ENCODE measurements at places on chromosomes 2 and 18. TPM values are rescaled to one million over a fixed set of nuclear protein-coding genes. Genes with fewer than 3 reads are reported as not detected.

DNA sequence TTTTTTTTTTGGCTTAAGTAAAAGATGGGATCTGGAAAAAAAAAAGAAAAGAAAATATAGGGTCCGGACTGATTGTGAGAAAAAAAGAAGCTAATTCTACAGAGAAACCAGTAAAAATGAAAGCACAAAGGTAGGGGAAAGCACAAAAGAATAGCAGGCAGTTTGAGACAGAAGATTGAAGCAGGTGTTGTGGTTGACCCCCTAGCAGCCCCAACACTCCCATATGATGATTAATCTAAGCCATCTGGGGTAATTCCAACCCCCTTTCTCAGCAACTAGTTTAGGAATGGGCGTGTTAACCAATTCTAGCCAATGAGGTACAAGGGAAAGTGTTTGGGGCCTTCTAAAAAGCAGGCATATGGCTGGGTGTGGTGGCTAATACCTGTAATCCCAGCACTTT lies 77.0 kb downstream of the MBD2 start:
- H3K4me3 ChIP-seq: no peak overlapping the region
- no peak overlapping the region for H3K27ac ChIP-seq
- H3K4me1 ChIP-seq: peaks cover 35% of the 10 kb centered on the region
- H3K36me3 ChIP-seq: peaks cover 4% of the 10 kb centered on the region
- no peaks in the 10 kb centered on the region for H3K27me3 ChIP-seq

GRCh38 chr2:144454466-144455287 lies 65.2 kb downstream of the ZEB2 start:
- H3K4me1 ChIP-seq: peaks cover 58% of the 10 kb centered on the region
- DNase-seq: no peak
- peak overlapping the region; percentile 1 for H3K4me3 ChIP-seq
- H3K27me3 ChIP-seq: no peaks in the 10 kb centered on the region

VAMP5 gene
- total RNA-seq: 21.8 TPM

ACAA2 gene
- 60.7 TPM for total RNA-seq

DOK6 gene
- total RNA-seq: 2.7 TPM

- H3K27ac ChIP-seq: no peak overlapping the region
- H3K4me1 ChIP-seq: peaks cover 22% of the 10 kb centered on the region
- no peaks in the 10 kb centered on the region for H3K27me3 ChIP-seq
- DNase-seq: no peak
- no peak overlapping the region for H3K4me3 ChIP-seq
Observed at GRCh38 chr2:171391532-171391931, 42.3 kb downstream of the METTL8 start.

- H3K4me3 ChIP-seq: no peak overlapping the region
- H3K27ac ChIP-seq: no peak overlapping the region
- no peaks in the 10 kb centered on the region for H3K36me3 ChIP-seq
- DNase-seq: no peak
- H3K4me1 ChIP-seq: peaks cover 4% of the 10 kb centered on the region
Observed at GRCh38 chr2:45193581-45193980, 184.3 kb upstream of the SIX2 start.

COX7A2L gene
- 215 TPM for total RNA-seq

DNA sequence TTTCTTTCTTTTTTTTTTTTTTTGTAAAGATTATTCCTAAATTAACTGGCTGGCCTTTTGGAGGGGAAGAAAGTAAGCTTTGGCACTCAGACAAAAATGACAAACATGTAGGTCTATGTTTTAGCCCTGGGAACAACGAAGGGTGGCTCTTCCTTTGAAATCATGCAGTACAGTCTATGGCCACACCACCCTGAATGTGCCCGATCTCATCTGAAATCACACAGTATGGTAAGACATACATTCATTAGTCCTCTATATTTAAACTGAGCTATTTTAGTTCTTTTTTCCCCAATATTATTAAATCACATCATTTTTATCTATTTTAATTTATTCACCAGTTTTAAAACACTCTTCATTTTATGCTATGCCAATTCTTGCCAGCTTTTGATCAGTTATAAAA lies 48.2 kb downstream of the PLA2R1 start:
- H3K27ac ChIP-seq: no peak overlapping the region
- no peaks in the 10 kb centered on the region for H3K36me3 ChIP-seq
- no peak for DNase-seq

DNA sequence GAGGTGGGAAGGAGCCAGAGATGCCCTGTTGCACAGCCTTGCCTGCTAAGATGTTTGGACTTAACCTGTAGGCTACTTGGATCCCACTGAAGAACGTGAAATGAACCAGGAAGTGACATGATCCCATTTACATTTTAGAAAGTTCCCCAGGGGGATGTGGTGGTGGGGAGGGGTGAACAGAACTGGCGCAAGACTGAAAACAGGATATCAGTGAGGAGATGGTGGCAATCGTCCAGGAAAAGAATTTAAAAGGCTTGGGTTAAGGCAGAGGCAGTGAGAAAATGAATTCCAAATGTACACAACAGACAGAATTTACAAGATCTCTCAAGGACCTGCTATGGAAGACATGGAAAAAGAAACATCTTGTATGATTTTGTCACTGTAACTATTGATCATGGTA lies 42.3 kb downstream of the SULT1C2 start:
- peak; percentile 39 for DNase-seq
- H3K27me3 ChIP-seq: no peaks in the 10 kb centered on the region
- no peaks in the 10 kb centered on the region for H3K36me3 ChIP-seq
- H3K27ac ChIP-seq: no peak overlapping the region

DNA sequence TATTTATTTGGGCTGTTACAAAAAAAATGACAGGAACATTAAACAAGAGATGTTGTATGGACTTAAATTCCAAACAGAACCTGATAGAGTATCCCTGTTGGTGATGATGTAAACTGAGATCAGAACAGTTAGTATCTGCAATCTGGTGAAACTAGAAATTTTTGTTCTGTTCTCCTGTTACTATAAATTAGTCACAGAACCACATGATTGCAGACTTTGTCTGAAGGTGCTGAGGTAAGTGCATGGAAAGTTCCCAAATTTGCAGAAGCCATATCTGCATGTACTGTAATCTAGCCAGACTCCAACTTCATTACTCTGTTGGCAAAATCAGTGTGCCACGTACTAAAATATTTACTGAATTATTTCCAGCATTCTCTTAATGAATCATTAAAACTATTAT lies 516.3 kb upstream of the FSIP2 start:
- H3K4me1 ChIP-seq: no peaks in the 10 kb centered on the region
- H3K36me3 ChIP-seq: no peaks in the 10 kb centered on the region
- H3K4me3 ChIP-seq: no peak overlapping the region
- no peak overlapping the region for H3K27ac ChIP-seq
- no peaks in the 10 kb centered on the region for H3K27me3 ChIP-seq
- DNase-seq: no peak

RAB17 gene
- total RNA-seq: not detected

DNA sequence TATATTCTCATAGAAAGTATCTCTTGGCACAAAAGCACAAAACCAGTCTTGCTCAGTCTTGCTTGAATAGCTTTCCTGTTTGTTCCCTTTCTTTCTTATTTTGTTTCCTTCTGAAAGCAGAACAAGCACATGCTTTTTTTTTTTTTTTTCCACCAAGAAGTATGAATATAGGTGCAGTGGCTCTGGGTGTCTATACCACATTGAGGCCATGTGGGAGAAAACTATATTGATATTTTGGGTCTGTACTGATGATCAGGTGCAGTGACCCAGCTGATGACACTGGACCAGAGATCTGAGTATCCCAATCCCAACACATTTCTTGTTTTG lies 28.7 kb downstream of the GEMIN6 start:
- DNase-seq: no peak
- H3K27ac ChIP-seq: no peak overlapping the region
- H3K27me3 ChIP-seq: no peaks in the 10 kb centered on the region
- H3K4me1 ChIP-seq: no peaks in the 10 kb centered on the region

CHRNA1 gene
- not detected for total RNA-seq

- H3K27ac ChIP-seq: no peak overlapping the region
- peak; percentile 96 for DNase-seq
- no peaks in the 10 kb centered on the region for H3K36me3 ChIP-seq
- no peaks in the 10 kb centered on the region for H3K27me3 ChIP-seq
- H3K4me3 ChIP-seq: peak overlapping the region; percentile 78
- H3K4me1 ChIP-seq: peaks cover 18% of the 10 kb centered on the region
Observed at GRCh38 chr2:218322768-218323525, 30.6 kb upstream of the TMBIM1 start.

ZNF513 gene
- 8.3 TPM for total RNA-seq

DNA sequence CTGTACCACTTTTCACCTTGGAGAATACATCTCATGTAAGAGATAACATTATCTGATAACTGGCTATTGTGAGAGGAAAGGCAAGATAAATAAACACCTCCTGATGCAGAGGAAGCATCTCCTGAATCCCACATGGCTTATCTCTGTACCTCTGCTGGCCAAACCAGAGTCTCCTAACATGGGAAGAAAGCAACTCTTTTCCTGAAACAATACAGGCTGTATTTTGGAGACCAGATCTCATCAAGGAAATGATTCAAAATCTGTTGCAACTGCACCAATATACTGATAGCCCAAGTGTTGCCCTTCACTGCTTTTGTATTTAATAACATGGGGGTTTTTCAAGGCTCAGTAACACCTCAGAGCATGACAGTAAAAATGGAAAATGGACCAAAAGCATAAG lies 106.9 kb downstream of the MREG start:
- H3K4me1 ChIP-seq: peaks cover 18% of the 10 kb centered on the region
- no peak overlapping the region for H3K27ac ChIP-seq
- H3K36me3 ChIP-seq: no peaks in the 10 kb centered on the region
- H3K4me3 ChIP-seq: no peak overlapping the region
- no peaks in the 10 kb centered on the region for H3K27me3 ChIP-seq

WDR54 gene
- total RNA-seq: 21.2 TPM

DNA sequence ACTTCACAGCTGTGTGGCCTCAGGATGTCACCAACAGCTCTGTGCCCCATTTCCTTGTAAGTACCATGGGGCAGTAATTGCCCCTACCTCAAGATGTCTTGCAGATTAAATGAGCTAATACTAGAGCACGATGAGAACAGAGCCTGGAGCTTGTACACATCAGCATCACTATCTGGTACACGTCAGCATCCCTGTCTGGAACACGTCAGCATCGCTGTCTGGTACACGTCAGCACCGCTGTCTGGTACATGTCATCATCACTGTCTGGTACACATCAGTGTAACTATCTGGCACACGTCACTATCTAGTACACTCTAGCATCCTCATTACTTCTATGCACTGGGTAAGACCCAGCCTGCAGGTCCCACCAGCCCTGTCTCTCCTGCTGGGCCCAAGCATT lies 37.2 kb downstream of the AQP12A start:
- no peak overlapping the region for H3K27ac ChIP-seq
- no peak overlapping the region for H3K4me3 ChIP-seq
- no peaks in the 10 kb centered on the region for H3K36me3 ChIP-seq
- peaks cover 9% of the 10 kb centered on the region for H3K27me3 ChIP-seq
- no peaks in the 10 kb centered on the region for H3K4me1 ChIP-seq

- H3K36me3 ChIP-seq: no peaks in the 10 kb centered on the region
- H3K4me1 ChIP-seq: peaks cover 3% of the 10 kb centered on the region
- DNase-seq: no peak
- H3K27ac ChIP-seq: no peak overlapping the region
- no peak overlapping the region for H3K4me3 ChIP-seq
Observed at GRCh38 chr2:148888986-148889385, 14.0 kb downstream of the KIF5C start.

POMC gene
- total RNA-seq: 0.59 TPM

GRCh38 chr2:175853616-175853890 lies 148.5 kb downstream of the LNPK start:
- no peak overlapping the region for H3K4me3 ChIP-seq
- no peak overlapping the region for H3K27ac ChIP-seq
- DNase-seq: no peak
- H3K27me3 ChIP-seq: no peaks in the 10 kb centered on the region
- H3K4me1 ChIP-seq: no peaks in the 10 kb centered on the region

MERTK gene
- 0.72 TPM for total RNA-seq

DNA sequence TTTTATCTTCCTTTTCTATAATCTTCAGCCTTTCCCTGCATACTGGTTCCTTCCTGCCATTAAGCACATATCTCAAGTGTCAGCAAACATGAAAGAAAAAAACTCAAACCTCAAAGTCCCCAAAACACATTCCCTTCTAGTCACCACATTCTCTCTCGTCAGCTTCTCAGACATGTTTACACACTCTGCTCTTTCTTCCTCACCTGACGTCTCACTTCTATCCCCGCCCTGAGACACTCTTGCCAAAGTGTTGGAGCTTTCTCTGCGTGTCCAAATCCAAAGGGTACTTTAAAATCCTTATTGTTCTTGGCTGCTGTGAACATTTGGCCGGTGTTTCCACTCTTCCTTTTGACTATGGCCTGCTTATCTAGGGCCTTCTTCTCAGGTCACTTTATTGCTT lies 47.9 kb downstream of the SOX11 start:
- H3K27ac ChIP-seq: no peak overlapping the region
- no peak for DNase-seq
- no peaks in the 10 kb centered on the region for H3K27me3 ChIP-seq
- no peak overlapping the region for H3K4me3 ChIP-seq

DNA sequence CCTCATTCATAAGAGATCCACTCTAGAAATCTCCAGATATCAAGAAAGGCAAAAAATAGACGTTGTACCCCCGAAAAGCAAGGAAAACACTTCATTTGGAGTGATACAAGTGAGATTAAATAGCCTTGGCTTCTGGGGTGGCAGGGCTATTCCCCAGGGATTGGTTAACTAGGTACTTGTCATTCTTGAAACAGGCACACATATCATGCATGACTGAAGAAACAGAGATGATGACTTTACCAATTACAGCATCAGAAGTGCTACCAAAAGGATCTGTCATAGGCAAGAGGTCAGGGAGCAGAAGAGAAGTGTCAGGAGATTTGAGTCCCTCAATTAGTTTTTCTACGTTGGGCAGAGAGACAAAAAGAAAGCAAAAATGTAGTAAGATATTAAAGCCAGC lies 45.2 kb upstream of the NFU1 start:
- no peak overlapping the region for H3K27ac ChIP-seq
- H3K36me3 ChIP-seq: peaks cover 6% of the 10 kb centered on the region
- peaks cover 3% of the 10 kb centered on the region for H3K4me1 ChIP-seq

DNA sequence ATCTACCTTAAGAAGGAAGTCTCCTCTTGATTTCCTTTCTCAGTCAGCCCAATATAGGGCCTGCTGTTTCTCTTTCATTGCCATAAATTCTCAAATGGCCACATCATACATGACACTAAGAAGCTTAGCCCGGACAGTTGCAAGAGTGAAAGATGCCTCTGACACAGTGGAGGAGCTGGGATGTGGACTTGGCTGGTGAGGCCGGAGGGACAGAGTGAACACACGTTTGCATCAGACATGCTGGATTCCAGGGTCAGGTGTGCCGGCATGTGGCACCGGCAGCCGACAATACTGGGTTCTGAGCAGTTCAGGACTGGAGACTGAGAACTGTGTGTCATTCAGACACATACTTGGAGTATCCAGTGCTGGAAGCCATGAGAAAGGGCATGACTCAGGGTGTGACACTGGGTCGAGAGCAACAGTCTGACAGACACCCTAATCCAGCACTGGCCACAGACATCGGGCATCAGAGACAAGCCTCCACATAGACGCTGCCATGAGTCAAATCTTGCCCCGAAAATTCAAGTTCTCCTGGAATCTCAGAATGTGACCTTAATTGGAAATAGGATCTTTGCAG lies 31.4 kb downstream of the TIMM21 start:
- no peak overlapping the region for H3K4me3 ChIP-seq
- DNase-seq: no peak
- no peak overlapping the region for H3K27ac ChIP-seq
- H3K36me3 ChIP-seq: no peaks in the 10 kb centered on the region

GRCh38 chr2:199160081-199160480 lies 297.7 kb downstream of the SATB2 start:
- DNase-seq: no peak
- H3K27ac ChIP-seq: no peak overlapping the region
- no peaks in the 10 kb centered on the region for H3K36me3 ChIP-seq
- peaks cover 13% of the 10 kb centered on the region for H3K4me1 ChIP-seq
- H3K27me3 ChIP-seq: no peaks in the 10 kb centered on the region
